ENCODE measurements at places on chromosomes 2 and 18.

- DNase-seq: no peak
These were observed 116.7 kb downstream of the TNS1 start for GRCh38 chr2:217886091-217886490.

DNA sequence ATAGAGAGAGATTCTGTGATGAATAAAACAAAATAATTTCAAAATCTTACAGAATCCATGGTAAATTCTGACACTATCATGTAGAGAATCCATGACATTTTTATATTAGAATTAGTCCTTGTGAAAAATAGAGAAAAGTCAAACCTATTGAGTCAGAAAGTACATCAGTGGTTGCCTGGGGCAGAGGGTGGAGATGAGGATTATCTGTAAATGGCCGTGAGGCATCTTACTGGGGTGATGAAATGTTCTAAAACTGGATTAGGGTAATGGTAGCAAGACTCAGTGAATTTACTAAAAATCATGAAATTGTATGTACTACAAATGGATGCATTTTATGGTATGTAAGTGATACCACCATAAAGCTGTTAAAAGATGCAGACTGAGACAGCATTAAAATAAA, 323.1 kb downstream of the SLC8A1 start:
- no peak for DNase-seq

GRCh38 chr18:32637226-32637625, 135.6 kb downstream of the KLHL14 start:
- DNase-seq: no peak

GRCh38 chr2:120231974-120232635, 8.9 kb upstream of the TMEM185B start:
- peak; percentile 36 for DNase-seq

DNA sequence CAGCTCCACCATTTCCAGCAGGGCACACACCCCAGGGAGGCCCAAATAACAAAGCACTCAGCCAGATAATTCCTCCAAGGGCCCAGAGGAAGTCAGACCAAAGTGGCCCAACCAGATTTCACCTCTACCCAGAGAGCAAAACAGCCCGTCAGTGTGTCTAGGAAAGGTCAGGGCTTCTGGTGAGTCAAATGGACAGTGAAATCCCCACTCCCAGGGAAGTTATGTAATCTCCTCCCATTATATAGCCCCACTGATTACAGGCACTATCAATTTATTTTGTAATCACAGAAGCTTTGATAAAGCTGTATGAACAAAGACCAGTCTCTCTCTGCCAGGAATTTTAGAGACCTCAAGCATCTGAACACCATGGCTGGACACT, 4.0 kb downstream of the B4GALT6 start:
- no peak for DNase-seq

DNA sequence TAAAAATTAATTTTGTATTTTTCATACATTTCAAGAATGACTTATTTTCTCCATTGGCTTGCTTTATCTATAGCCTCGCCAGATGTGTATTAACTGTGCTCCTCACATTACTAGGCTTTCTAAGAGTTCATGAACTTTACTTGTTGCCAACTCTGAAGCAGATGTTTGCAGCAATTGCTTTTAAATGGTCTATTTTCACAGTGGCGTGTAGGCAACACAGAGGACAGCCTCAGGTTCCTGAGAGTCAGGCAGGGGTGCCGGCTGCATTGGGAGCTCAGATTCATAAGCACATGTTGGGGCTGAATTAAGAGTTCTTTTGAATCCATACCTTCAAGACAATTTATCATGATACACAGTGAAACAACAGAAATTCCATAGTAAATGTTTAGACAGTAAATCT, 179.2 kb upstream of the PXDN start:
- DNase-seq: no peak

DNA sequence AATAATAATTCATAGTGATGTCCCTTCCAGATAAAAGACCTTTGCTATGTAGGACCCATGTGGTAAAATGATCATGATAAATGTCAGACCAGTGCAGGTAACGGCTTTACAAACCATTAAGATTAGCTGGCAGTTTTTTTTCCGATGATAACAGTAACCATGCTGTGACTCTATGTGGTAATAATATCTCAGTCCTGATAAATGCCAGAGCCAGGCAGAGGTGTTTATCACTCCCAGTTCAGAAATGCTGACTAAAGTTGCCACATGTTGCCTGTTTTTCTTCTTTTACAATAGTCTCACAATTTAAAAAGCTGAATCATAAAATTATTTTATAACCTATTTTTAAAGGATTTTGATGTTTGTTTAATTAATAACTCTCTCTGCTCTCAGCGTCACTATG, 565.1 kb downstream of the ARHGAP15 start:
- DNase-seq: no peak

DNA sequence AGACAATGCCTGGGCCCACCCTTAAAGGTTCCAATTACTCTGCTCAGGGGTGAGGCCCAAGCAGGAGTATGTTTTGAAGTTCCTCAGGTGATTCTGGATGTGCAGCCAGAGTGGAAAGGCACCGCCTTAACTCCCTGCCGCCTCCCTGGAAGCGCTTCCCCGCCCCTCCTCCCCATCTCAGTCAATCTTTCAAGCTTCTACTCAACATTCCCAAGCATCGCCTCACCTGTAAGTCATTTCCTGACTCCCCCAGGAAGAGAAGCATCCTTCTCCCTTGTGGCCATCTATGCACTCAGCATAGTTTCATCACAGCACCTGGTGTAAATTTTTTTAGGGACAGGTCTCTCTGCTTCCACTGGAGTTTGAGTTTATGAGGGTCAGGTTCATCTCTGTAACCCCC, 67.5 kb downstream of the MYL12B start:
- DNase-seq: no peak

All from stimulated activated CD8-positive, alpha-beta memory T cell treated with anti-CD3 and anti-CD28 coated beads, Interleukin-7, amount 100 ng/mL, for 24 hours (primary cell).